ENCODE measurements at places on chromosomes 16 and 17. TPM values are rescaled to one million over a fixed set of nuclear protein-coding genes. Genes with fewer than 3 reads are reported as not detected.

The FBRS gene
- 40.0 TPM for total RNA-seq

The ABCA8 gene
- 43.6 TPM for total RNA-seq

GRCh38 chr16:57883953-57884654, 81.8 kb upstream of the KIFC3 start:
- no peak for DNase-seq

GRCh38 chr17:57545731-57546342, 199.3 kb downstream of the CCDC182 start:
- DNase-seq = no peak

GRCh38 chr16:11685844-11686618, 17.8 kb downstream of the SNN start:
- DNase-seq = no peak

- no peak for DNase-seq
Observed at GRCh38 chr17:57425431-57425830, 169.1 kb downstream of the MSI2 start.

DNA sequence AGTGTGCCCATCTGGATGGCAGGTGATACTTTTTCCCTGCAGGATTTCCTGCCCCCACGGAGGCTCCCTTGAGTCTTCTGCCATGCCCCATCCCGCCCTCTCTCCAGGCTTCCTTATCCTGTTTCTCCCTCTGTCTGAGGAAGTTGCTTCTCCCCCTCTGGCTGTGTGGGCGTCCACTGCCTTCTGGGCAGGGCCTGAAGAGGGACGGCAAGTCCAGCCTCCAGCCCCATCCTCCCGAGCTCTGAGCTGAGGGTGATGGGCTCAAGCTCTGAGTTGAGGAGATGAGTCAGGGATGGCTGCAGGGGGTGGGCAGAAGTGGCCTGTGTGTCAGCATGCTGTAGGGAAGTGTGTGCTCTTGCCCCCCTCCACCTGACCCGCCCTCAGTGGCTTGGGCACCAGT, 14.2 kb upstream of the RAP1GAP2 start:
- DNase-seq = no peak

The MT1E gene
- 428 TPM for total RNA-seq

DNA sequence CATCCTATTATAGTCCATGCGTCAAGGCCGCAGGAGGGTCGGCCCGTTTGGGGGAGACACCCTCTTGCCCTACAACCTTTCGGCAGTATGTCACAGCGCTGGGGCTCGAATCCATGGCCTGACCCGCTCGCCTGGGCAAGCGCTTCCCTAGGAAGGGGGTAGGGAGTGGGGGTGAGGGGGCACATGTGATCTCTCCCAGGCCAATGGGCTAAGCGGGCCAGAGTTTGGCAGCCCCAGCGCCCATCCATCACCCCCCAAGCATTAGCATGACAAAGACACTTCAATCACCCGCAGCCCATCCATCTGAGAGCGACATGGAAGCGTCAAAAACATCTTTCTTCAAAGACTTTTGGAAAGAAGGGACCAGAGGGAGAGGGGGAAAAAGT, at the start of gene HOXB1:
Gene HOXB1, minus strand, starts transcription at position 125 of the 386 bp plus-strand sequence. Its CDS starts 107 bp downstream, at position 18.
- DNase-seq = no peak

The CMTM1 gene
- 2.0 TPM for total RNA-seq

The BMERB1 gene
- total RNA-seq = 84.1 TPM

The CLEC19A gene
- total RNA-seq = not detected

GRCh38 chr16:51722467-51722866, 571.4 kb upstream of the SALL1 start:
- no peak for DNase-seq

DNA sequence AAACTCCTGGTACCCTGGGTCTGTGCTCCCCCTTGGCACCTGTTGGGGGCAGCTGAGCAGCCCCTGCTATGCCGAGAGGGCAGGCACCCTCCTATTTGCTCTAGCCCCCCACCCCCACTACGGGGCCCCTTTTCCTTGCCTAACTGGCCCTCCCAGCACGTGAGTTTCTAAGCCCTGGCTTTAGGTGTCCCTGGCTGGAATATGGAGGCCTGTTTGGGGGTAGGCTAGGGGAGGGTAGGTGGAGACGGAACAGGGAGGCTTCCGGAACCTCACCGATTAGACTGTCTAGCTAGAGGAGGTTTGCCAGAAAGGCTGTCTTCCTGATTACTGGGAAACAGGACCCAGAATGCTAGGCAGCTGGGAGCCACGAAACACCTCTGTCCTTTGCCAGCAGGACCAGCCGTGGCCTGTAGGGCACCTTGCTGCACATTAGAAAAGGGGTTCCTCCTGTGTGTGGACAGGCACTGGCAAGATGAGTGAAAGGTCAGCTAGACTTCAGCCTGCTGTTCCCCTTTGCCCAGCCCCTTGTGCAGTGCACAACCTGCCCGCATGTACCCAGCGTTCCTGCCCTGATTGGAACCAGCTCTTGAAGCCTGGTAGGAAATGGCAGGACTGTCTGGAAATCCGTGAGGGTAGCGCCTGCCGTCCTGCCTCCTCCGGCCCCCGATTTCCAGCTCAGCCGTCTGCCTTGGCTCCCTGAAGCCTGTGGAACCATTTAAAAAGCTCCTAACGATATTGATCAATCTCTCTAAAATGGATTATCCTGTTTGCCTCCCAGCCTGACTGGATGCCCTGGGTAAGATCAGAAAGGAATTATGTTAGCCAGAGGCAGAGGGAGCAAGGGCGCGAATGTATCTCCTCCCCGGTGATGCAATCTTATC, 83.4 kb upstream of the GSE1 start:
- no peak for DNase-seq

- no peak for DNase-seq
Observed at GRCh38 chr16:50619702-50620491, 61.2 kb downstream of the SNX20 start.

The MEAK7 gene
- 10.4 TPM for total RNA-seq

The HOXB4 gene
- 8.3 TPM for total RNA-seq

GRCh38 chr17:66889480-66890230, 54.7 kb downstream of the CACNG5 start:
- no peak for DNase-seq

DNA sequence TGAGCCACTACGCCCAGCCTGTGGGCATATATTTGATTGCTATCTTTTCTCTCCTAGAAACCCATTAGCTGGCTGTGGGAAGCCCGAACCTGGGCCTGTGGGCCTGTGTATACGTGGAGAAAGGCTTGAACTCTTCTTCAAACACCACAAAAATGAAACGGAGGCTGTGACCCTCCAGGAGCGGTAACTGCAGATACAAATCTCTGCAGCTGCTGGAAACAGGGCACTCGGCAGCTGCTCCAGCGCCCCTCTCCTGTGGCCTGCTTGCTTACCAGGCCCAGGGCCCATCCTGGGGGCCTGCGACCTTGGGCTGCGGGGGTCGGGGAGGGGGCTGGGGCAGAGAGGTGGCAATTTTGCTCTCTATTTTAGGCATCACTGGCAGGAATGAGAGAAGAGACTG, 28.0 kb upstream of the MTSS2 start:
- DNase-seq = no peak

GRCh38 chr17:59266745-59267144, 46.4 kb downstream of the GDPD1 start:
- DNase-seq = no peak

The TBC1D3C gene
- total RNA-seq = not detected

The CDRT15 gene
- total RNA-seq = not detected

DNA sequence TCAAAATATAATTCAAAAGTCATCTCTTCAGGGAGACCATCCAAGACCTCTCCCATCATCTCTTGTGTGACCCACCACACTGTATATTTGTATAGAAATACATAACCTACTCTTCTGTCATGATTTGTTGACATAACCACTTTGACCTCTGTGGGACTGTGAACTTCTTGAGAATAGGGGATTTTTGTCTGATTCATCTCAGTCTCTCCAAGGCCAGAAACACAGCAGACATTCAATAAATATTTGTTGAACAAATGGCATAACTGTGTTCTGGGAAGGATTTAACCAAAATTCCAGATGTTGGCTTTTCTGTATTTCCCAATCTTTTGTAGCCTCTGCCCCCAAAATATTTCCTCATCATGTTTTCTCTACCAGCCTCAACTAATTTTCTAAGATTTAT, 169.7 kb downstream of the CDH11 start:
- no peak for DNase-seq

DNA sequence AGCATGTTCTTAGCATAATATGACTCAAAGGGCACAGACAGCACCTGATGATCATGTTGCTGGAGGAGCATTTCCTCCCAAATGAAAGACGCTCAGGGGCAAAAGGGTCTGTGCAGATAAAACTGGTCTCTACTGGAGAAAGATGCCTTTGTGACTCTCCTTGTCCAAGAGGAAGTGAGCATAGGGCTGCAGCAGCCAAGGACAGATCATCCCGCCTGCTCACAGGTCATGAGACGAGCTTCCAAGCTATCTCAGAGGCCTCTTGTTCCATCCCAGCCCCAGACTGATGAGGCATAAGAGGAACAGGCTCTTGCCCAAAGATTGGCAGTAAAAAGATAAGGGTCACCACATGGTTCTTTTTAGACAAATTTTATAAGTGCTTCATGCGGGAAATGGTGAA, 141.8 kb downstream of the KATNIP start:
- DNase-seq = no peak

The TMEM132E gene
- total RNA-seq = not detected

The TEKT5 gene
- total RNA-seq = not detected

DNA sequence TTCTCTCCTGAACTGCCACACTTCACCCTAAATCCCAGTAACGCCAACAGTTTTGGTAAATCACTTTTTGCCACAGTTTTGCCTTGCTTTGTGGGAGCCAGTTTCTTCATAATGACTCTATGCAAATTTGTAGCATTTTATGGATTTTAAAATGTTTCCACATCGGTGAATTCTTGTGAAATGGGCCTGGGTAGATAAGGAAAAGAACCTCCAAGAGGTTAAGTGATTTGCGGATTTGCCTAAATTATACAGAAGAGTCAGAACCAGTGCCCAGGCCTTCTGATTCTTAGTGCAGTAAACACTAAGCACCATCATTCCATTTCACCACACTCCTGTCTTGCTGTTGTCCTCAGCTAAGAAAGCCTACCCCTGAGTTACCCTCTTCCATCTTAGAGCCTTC, 17.9 kb downstream of the MINK1 start:
- DNase-seq = no peak

The RNF222 gene
- not detected for total RNA-seq

DNA sequence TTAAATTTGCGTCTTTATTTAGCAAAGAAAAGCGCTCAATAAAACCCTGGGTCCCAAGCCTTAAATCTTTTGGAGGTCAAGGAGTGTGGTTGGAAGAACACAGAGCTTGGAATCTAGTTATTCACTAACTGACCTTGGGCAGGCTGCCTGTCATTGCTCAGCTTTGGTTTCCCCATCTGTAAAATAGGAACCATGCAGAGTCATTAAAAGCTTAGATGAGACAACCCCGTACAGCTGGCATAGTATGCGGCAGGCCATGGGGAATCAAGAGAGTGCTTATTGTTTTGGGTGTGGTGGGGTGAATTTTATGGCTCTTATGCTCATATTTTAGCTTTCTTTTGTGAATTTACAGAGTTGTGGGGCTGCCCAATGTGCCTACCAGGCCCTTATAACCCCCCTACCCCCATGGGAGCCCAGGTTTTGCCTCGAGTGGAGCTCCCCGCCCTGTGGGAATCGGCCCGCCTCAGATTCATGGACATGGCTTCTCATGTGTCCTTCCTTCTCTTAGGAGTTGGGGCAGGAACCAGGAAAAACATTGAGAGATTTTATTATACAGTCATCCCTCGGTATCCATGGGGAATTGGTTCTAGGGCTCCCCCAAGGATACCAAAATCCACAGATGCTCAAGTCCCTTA, 113.5 kb downstream of the CLEC16A start:
- DNase-seq = no peak

- DNase-seq = no peak
Observed at GRCh38 chr17:47286198-47286914, 32.7 kb downstream of the ITGB3 start.

GRCh38 chr16:71666928-71667707, 41.1 kb downstream of the MARVELD3 start:
- DNase-seq = no peak

The VTN gene
- total RNA-seq = 0.58 TPM

The B3GNT9 gene
- 17.4 TPM for total RNA-seq

The PDILT gene
- not detected for total RNA-seq

- no peak for DNase-seq
Observed at GRCh38 chr16:67392301-67393059, 818 bp downstream of the TPPP3 start.

The WFIKKN1 gene
- 0.42 TPM for total RNA-seq

The PYCARD gene
- 26.0 TPM for total RNA-seq

DNA sequence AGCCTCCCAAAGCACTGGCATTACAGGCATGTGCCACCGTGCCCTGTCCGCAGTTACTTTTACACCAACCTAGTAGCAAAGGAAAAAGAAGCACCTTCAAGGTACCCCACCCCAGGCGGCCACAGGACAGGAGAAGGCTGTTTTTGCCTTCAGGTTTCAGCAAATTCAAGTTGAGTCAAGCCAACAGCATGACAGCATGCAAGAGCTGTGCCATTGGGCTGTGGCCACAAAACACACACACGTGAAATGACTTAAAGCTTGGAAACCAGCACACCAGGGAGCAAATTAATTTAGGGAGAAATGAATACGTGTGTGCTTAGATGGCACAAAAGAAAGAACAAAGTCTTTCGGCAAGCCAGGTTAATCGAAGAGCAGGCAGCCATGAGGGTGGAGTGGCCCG, 39.7 kb downstream of the ERCC4 start:
- no peak for DNase-seq

GRCh38 chr17:40069751-40070708, 7.3 kb downstream of the THRA start:
- DNase-seq = no peak

The TTYH2 gene
- total RNA-seq = 9.9 TPM

DNA sequence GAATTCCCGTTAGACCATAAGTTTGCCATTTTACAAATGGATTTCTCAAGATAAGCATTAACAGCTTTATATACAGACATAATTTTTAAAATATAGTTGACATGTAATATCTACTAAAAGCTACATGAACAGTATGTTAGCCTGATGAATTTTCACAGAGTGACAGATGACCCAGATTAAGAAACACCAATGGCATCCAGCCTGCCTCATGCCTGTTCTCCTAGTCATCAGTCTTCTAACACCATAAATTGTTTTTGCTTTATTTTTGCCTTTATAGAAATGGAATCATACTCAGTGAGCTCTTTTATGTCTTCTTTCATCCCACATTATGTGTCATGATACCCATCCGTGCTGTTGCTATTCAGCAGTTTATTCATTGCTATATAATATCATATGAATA, 80.0 kb downstream of the ATF7IP2 start:
- no peak for DNase-seq

- DNase-seq = no peak
Observed at GRCh38 chr17:41635121-41636097, 11.0 kb upstream of the KRT17 start.

DNA sequence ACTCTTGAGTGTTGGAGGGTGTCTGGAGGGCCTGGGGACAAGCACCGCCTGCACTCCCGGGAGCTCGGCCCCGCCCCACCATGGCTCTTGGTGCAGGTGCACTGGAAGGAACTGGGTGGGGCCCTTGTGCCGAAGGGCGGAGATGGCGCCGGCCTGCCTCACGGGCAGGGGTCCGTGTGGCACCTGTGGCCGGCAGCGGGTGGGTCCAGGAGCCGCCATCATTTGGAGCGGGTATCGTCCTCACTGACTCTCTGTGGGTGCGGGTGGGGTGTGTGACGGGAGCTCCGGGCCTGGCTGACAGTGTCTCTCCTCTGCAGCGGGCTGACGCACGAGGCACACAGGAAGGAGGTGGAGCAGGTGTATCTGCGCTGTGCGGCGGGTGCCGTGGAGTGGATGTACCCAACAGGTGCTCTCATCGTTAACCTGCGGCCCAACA, 5.2 kb downstream of the METRNL start:
- no peak for DNase-seq

GRCh38 chr17:76250141-76250540, 9.8 kb upstream of the RNF157 start:
- no peak for DNase-seq

GRCh38 chr17:3887804-3888203, 5.0 kb downstream of the CAMKK1 start:
- DNase-seq = no peak

The CCL8 gene
- not detected for total RNA-seq

Measured in esophagus muscularis mucosa (tissue), 4 donors.